ENCODE measurements at places on chromosomes 6 and 20.

- no peak for DNase-seq
Observed at GRCh38 chr6:63690221-63690620, 54.6 kb downstream of the PHF3 start.

- no peak for DNase-seq
Observed at GRCh38 chr20:53827292-53828087, 233.9 kb upstream of the ZNF217 start.

DNA sequence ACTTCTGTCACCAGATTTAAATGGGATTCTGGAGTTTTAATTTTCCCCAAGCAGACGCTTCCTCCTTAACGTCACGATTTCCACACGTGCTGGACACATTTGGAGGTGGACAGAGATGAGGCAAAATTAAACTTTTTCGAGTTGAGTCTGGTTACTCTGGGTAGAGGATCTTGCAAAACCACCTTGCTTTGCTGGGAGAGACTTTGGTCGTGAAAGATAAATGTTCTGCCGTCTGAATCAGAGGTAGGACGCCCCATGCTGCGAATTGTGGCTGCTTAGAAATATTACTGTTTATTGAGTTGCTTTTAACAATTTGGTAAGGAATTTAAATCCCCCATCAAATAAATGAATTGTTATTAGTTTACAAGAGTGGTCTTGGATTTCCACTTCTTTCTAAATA lies 46.8 kb downstream of the CTCFL start:
- DNase-seq = no peak

DNA sequence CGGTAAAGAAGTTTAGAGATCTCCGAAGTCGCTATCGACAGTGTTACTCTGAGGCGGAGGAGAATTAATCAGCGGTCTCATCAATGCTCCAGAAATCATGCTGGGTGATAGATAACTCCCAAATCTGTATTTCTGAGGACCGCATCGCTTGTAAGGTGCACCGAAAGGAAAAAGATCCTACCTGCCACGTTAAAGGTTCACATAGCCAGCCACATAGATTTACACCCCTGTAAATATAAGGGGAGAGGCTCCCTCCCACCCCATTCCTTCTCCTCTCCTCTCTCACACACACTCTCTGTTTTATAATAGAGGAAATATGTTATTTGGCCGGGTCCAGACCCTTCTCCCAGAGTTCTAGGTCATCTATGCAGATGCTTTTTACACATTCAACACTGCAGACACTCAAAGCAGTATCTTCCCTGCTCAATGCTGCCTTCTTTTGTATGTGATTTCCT lies 620 bp upstream of the DEK start:
- no peak for DNase-seq

- peak; percentile 50 for DNase-seq
Observed at GRCh38 chr6:2632368-2632767, 118.4 kb downstream of the MYLK4 start.

Data from RPMI7951 (cell line).